ENCODE measurements at places on chromosomes 1 and 21.

- DNase-seq = no peak
Measured at GRCh38 chr1:173193639-173194038, 13.5 kb downstream of the TNFSF4 start.

GRCh38 chr1:114126261-114127095, 27.2 kb downstream of the SYT6 start:
- no peak for DNase-seq

DNA sequence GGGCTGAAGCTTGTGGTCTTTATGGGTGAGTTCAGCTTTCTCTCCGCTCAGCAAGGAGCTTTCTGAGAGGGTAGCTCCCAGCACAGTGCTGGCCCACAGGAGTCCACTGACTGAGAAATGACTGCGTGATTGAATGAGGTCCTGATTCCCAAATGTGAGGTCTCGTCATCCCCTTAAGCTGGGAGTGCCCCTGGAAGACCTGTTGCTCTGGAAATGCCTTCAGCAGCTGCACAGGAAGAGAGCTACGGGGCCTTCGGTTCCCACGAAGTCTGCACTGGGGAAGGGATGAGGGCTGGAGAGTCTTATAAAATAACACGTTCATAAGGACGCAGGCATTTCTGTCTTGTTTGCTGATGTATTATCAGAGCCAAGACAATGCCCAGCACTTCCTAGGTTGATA, 14.0 kb downstream of the TNNT2 start:
- DNase-seq = no peak

DNA sequence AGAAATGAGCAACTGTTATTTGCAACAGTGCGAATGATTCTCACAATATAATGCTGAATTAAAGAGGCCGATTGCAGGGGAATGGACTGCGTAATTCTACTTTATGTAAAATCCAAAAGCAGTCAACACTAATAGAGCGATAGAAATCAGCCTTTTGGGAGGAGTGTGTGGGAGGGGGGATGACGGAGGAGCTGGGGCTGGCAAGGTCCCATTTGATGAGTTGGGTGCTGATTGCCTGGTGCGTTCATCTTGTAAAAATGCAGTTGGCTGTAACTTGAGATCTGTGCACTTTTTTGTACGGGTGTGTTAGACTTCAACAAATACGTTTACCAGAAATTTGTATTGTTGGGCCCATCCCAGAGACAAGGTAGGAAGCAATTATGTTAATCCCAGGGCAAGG, 20.7 kb downstream of the TNFRSF8 start:
- no peak for DNase-seq

- no peak for DNase-seq
Measured at GRCh38 chr1:81876901-81877733, 76.4 kb downstream of the ADGRL2 start.

GRCh38 chr1:183323849-183324683, 94.1 kb downstream of the NMNAT2 start:
- DNase-seq = no peak

GRCh38 chr1:176551146-176551545, 88.2 kb downstream of the PAPPA2 start:
- DNase-seq = no peak

GRCh38 chr21:25304611-25305010, 302.7 kb downstream of the MRPL39 start:
- DNase-seq = no peak

GRCh38 chr1:27645071-27645415, 10.1 kb upstream of the FGR start:
- no peak for DNase-seq

GRCh38 chr21:36207577-36208320, 51.1 kb downstream of the DOP1B start:
- DNase-seq = no peak

GRCh38 chr1:17184161-17184665, 20.7 kb upstream of the PADI1 start:
- DNase-seq = no peak

DNA sequence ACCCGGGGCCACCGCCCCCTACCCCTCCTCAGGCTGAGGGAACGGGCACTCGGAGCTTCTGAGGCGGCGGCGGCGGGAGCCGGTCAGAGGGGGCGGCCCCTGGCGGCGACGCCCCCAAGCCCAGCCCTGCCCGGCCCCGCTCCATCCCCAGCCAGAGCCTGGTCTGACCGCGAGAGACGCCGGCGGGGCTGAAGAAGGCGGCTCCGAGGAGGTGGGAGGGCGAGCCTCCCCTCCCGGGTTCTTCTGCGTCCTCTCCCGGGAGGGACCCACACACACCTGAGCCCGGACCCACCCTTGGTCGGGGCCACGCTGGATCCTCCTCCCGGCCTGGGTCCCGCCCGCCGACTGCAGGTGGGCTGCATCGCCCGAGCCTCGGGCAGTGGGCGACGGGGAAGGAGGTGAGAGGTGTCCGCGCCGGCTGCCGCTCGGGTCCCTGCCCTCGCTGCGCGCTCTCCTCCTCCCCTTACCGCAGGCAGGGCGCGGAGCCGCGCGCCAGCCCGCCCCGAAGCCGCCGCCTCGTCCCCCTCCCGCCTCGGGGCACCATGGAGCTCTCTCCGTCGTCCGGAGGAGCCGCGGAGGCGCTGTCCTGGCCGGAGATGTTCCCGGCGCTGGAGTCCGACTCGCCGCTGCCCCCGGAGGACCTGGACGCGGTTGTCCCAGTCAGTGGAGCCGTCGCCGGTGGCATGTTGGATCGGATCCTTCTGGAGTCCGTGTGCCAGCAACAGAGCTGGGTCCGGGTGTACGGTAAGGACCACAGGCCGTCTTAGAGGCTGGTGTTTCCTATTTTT, at the start of gene RASAL2:
Gene RASAL2 (plus strand): TSS at position 154 of the 788 bp plus-strand sequence. CDS start 389 bp downstream, at position 543.
- DNase-seq = no peak

- no peak for DNase-seq
Measured at GRCh38 chr1:228979325-228979699, 244.0 kb downstream of the RHOU start.

- DNase-seq = no peak
Measured at GRCh38 chr1:86991549-86992186, 77.2 kb downstream of the HS2ST1 start.

DNA sequence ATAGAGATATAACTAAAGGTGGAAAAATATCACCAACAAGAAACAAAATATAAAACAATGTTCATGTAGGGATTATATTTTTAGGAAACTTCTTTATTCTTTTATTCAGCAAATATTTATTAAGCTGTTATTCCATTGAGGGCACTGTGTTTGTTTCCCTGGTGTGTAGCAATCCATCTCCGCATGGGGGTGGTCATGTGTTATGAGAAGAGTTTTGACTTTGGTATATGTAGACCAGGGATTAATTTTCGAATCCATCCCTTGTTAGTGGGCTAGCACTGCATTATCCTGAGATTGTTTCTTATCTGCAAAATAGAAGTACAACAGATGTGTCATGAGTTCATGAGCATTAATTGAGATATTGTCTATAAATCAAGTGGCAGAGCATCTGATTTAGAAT, 190.2 kb upstream of the LRRC7 start:
- DNase-seq = no peak

DNA sequence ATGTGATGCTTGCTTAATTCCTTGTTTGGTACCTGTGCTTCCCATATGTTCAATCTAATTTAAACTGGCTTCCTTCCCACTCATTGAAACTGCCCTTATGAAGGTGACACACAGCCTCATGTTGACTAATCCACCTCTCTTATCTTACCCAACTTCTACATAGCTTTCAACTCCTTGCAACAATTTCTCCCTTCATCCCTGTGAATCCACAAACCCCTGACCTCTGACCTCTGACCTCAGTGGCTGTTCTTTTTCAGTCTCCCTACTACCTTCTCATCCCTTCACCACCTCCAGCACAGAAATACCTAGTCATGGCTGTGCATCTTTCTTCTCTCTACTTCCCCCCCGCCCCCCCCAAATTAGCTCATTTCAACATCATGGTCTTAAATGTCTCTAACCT, 144.5 kb downstream of the TTLL7 start:
- DNase-seq = no peak

DNA sequence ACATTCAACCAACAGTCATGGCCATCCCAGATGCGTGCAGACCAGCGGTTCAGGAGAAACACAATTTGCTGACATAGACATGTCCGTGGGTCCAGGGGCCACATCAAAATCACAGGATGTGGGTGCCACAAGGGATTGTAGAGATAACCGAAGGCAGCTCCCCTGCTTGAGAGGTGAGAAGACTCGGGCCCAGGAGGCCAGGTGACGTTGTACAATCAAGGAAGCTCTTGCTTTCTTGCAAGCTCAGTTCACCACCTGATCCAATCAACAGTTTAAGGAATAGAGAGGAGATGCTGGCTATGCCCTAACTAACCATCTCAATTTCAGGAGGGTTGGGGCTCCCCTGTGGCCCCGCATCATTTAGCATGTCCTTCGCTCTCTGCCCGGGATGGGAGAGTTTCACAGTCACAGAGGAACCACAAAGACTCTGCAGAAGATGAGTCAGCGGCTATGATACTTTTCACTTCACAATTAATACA, 19.5 kb downstream of the UBASH3A start:
- no peak for DNase-seq

Data from glomerular endothelial cell (primary cell).